Stimulated activated CD8-positive, alpha-beta memory T cell treated with anti-CD3 and anti-CD28 coated beads, Interleukin-4, amount 100 ng/mL, for 1 hour (primary cell): ENCODE measurements at places on chromosomes 11 and 22.

GRCh38 chr22:38657045-38657909 lies 839 bp downstream of the CBY1 start:
- no peak for DNase-seq

GRCh38 chr11:75811485-75811884 lies 3.5 kb upstream of the UVRAG start:
- DNase-seq: no peak

- DNase-seq: no peak
These were observed 4.3 kb downstream of the SHANK3 start for GRCh38 chr22:50676661-50677492.

GRCh38 chr11:125389339-125390166 lies 106.5 kb downstream of the FEZ1 start:
- no peak for DNase-seq

- DNase-seq: no peak
These were observed 2.5 kb downstream of the SLC22A25 start for GRCh38 chr11:63240791-63241379.

DNA sequence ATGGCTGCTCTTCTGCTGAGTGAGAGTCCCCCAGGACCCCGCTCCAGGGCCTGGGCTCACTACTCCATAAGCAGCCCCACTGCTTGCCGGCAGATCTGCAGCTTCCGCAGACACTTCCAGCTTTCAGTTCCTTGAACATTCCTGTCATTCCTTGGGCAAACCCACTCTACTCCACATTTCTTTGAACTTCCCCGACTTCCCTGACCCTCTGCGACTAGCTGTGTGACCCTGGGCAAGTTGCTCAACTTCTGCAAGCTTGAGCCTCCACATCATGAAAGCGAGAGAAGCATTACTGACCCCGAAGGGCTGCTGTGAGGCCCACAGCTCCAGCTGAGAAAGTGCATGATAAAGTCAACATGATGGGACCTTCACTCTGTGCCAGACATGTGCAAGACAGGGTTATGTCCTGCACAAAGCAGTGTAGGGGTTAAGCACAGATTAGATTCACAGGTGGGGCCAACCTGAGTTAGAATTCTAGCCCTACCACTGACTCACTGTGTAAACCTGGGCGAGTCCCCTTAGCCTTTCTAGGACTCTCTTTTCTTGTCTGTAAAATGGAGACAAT lies 51.8 kb downstream of the THAP12 start:
- DNase-seq: no peak

DNA sequence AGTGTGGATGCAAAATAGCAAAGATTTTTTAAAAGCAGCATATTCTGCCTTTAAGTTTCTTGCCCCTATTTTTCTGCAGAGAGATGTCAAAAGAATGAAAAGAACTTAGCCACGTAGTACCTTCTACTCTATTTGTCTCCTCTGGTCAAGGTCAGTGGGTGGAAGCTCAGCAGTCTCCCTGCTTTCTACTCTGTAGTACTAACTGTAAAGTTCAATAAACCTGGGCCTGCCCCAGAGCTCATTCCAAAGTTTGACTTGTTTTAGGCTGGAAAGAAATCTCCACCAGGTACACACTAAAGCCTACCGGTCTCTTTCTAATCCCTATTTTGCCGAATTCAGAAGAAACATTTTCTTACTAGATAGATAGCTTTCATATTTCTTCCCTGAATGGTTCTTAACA lies 247.9 kb upstream of the ARHGAP20 start:
- DNase-seq: no peak

- no peak for DNase-seq
These were observed 811.1 kb upstream of the RAG2 start for GRCh38 chr11:37409124-37409523.

DNA sequence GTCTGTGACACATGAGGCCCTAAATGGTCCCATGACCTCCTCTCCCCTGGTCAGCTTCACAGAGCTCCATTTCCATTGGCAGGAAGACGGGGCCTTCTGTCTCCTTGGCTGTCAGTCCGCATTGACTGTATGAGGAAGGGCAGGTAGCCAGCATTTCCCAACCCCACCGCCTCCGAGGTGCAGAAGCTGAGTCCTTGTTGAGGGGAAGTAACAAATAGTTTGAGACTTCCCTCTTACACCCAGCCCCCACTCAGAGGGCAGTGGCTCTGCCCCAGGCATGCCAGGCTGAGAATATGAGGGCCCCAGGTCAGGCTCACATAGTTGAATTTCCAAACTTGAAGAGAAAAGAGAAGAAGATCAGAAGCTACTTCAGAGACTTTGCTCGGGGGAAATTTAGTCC lies 611.1 kb downstream of the BRD1 start:
- no peak for DNase-seq

DNA sequence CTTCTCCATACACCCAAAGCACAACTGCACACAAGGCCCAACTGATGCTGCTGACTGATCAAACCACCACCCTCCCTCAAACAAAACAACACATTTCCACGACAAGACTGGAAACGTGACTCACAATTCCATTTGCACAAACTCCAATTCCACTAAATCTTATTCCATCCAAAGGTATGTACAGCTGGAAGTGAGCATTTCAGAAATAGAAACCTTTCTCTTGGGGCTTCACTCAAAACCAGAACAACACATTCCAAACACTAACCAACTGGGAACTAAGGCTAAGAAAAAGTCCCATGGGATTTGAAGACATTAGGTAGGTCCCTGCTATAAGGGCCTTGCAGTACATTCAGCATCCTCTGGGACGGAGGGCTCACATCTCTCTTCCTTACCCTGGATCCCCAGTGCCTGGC lies 19.6 kb downstream of the MORC2 start:
- no peak for DNase-seq

DNA sequence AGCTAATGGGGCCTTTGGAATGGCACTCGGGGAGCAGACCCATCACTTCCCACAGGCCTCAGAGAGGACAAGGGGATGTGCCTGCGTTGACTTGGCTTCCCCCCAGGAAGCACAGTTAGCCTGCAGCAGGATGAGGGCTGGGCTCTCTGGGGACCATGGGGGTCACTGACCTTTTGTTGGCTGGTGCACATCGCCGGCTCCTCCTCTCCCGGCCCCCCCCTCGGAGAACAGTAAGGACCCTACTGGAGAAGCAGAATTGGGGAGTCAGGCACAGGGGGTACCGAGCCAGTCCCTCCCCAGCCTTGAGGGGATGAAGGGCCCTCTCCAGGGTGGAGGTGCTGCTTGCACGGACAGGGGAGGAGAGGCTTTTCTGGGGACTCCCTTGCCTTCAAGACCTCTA lies 32.8 kb downstream of the NRXN2 start:
- no peak for DNase-seq

DNA sequence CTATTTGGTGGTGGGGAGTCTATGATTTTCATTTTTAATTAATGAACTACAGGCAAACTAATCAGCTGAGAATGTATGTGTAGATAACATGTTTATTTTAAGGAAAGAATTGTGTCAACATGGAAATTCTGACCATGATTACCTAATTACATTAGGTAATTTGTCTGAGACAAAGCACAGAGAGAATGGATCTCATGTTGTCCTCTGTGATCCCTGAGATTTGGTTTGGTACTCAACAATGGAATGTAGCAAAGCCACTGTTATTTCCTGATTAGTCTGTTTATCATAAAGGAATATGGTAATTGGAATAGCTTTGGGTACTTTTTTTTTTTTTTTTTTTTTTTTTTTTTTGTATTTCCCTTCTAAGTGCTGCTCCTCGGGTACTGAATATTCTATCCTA lies 718.8 kb upstream of the ARHGAP42 start:
- no peak for DNase-seq

- no peak for DNase-seq
These were observed 311.9 kb downstream of the GUCY1A2 start for GRCh38 chr11:106706355-106706754.

- DNase-seq: no peak
These were observed 57.1 kb upstream of the LDLRAD3 start for GRCh38 chr11:35886759-35887158.

DNA sequence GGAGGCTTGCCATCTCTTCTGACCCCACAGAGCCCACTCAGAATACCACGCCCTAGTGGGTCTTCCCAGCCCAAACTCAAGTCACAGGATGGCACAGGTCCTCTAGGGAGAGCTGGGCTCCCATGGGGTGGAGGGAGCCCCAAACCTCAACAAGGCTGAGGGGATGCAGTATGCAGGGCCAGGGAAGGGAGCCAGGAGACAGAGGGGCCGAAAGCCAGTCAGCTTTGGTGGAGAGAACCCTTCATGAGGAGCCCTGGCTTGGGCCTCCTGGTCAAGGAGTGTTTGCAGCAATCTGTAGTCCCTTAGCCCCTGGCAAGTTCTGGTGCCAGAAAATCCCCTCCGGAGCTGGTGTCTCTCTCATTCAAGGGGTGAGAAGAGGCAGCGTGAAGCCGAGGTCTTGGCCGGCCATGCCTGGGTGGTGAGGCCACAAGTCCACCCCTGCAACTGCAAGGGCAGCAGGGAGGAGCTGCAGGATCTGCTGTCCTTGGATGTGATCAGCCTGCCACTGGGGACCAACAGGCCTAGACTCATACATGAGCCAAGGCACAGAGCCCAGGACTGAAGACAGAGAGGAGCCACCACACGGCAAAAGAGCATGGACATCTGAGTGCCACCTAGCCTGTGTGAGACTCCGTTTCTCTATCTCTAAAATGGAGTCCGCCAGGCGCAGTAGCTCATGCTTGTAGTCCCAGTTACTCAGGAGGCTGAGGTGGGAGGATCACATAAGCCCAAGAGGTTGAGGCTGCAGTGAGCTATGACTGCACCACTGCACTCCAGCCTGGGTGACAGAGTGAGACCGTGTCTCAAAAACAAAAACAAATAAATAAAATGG lies 24.1 kb downstream of the NEAT1 start:
- DNase-seq: no peak

DNA sequence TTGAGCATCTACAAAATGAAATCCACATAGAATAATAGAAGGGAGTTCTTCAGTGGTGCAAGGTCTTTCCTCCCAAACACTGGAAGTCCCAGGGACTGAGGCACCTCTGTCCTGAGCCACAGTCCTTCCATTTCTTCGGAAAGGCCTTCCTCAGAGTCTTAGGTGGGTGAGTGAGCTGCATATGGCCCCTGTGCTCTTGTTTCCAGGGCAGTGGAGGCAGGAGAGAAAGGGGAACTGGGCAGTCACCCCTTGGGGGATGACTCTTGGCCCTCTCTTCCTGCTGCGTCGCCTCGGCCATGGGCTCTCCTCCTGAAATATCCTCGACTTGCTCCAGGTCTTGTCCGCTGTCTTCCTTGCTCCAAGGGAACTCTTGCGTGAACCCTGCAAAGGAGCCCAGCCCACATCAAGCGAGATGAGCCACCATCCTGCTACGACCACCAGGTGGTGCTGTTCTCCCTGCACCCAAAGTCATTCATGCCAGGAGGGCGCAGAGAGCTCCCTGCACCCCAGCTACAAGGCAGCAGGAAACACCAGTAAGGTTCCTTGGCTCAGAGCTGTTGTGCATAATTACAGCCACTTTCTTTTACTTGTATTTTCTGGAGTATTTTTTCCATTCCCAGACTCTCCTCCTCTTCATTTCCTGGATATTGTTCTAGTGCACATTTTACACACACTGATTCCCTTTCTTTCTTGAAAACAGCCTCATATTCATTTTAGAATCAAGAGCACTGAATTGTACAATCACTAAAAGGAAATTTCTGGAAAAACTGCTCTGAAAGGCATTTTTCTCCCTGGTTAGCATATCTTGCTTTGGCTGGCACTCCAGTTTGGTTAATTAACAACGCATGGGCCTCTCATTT lies 397.8 kb downstream of the OPCML start:
- DNase-seq: peak; percentile 11

- no peak for DNase-seq
These were observed 47.5 kb upstream of the ME3 start for GRCh38 chr11:86719781-86720463.

- DNase-seq: no peak
These were observed 20.2 kb upstream of the C11orf96 start for GRCh38 chr11:43922295-43922648.

- no peak for DNase-seq
These were observed 55.2 kb downstream of the PDE3B start for GRCh38 chr11:14698771-14699170.

GRCh38 chr11:125369808-125370207 lies 126.3 kb downstream of the FEZ1 start:
- no peak for DNase-seq

DNA sequence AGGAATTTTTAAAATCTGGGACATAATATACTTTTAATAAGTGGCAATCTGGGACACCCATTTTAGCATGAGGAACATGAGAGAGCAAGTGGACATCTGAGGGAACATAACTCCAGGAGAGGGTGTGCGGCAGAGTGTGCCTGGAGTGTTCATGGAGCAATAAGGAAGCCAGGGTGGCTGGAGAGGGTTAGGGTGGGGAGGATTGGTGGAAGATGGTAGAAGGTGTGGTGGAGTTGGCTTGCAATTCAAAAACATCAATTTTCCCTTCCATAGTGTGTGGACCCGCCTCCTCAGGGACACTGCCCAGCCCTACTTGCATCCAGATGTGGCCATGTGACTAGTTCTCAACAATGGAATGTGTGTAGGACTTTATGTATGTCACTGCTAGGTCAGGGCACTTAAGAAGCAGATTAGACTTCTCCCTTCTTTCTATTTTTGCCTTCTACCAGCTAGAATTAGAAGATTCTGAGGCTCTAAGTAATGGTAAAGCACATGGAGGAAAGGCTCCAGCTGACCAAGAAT lies 4.4 kb upstream of the DENND5A start:
- DNase-seq: no peak

DNA sequence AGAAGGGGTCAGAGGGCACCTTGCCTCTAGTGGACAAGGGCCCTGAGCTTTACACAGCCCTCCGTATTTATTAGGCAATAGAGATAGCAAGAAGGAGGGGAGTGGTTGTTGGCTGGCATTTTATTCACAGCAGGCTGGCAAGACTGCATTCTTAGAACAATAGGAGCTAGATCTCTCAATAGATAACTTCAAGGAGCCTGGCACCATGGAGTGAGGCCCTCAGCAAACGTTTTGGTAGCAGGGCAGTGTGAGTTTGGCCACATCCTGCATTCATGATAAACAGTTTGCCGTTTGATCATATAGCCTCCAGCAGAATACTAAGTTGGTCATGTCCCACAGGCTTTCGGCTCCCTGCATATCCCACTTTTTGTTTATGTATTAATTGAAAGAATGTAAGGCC lies 31.6 kb downstream of the OR10A6 start:
- no peak for DNase-seq

- DNase-seq: no peak
These were observed at the start of gene MMP26 for GRCh38 chr11:4704054-4704789. MMP26 (plus strand) TSS chr11:4704784.

DNA sequence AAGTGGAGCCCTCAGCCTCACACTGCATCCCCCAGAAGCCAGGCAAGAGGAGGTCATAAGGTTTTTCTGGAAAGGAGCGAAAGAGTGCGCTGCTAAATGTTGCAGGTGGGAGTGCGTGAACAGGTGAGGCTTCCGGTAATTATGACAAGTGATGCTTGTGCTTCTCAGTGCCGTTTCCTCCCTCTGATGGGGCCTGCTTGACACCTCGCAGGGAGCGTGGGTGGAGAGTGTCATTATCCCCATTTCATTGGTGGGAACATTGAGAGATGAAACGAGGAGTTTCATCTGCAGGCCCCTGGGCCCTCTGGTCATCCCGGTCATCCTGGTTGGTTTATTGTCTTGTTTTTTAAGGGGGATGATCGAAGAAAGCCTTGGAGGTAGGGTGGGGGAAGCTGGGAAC lies 57.5 kb downstream of the BCR start:
- no peak for DNase-seq
